Adrenal gland (tissue), 19 donors: ENCODE measurements at places on chromosomes 7 and 10. TPM values are rescaled to one million over a fixed set of nuclear protein-coding genes. Genes with fewer than 3 reads are reported as not detected.

PDZD7 gene
- total RNA-seq = 0.61 TPM

- no peak for DNase-seq
- no peak overlapping the region for H3K4me3 ChIP-seq
- H3K27ac ChIP-seq = no peak overlapping the region
Observed at GRCh38 chr7:134108802-134109201, 18.3 kb upstream of the LRGUK start.

- H3K36me3 ChIP-seq = no peaks in the 10 kb centered on the region
- no peak for DNase-seq
- no peaks in the 10 kb centered on the region for H3K27me3 ChIP-seq
- H3K4me3 ChIP-seq = no peak overlapping the region
- no peaks in the 10 kb centered on the region for H3K4me1 ChIP-seq
Observed at GRCh38 chr10:105807935-105808587, 1167.0 kb downstream of the SORCS3 start.

DNA sequence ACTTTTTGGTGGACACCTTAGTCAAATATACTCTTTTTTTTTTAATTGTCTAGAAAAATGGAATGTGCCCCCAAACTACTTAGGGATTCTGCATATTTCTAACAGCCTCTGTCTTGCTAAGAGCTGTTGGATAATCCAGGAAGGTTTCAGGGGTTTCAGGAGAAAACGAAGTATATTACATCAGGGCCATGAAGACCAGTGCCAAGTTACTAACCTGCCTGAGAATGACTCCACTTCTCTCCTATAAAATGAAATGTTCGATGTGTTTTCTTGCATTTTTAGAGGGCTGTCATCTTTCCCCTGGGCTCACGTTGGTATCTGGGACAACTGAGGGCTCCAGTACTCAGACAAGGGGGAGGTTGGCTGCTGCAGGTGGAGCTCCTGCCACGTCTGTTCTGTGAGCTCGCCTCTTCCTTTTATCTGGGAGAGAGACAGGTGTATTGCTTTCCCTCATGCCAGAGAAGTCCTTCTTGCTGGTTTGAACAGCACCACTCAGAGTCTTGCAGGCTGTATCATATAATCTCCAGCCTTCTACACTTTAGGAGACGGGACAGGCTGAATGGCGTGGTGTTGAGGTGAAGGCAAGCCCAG lies 71.3 kb downstream of the CAMK1D start:
- no peaks in the 10 kb centered on the region for H3K27me3 ChIP-seq
- H3K4me3 ChIP-seq = no peak overlapping the region
- no peak overlapping the region for H3K27ac ChIP-seq
- DNase-seq = no peak
- H3K4me1 ChIP-seq = peaks cover 8% of the 10 kb centered on the region

DNA sequence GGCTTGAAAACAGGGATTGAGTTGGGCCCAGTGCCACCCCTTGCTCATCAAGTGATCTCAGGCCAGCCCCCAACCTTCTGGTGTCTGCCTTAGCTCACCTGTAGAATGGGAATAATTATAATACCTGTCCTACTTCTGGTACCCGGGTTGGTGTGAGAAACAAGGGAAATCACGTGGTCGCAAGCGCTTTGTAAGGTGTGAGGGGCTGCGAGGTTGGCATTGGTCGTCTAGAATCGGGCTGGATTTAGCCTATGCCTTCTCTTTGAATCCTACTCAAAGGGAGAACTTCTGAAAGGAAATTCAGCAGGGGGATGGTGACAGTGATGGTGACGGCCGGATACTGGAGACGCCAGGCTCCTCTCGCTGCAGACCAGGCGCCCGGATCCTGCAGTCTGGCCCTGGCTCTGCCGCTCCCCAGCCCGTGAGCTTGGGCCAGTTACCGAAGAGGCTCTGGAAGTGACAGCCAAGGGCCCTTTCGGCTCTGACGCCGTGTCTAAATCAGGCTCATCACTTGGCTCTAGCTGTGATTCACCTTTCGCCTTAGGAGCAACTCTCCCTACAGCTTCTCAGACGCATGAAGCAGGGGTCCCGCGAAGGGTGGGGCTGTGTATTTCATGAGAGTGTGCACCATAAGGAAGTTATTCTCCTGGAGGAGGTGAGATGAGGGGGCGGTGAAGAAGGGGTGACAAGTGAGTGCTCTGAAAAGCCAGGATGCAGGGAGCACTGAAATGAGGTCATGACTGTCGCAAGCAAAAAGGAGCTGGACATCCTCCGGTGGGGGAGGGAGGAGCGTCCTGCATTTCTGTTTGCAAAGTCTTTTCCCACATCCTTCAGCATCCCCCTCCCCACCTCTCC lies 4.0 kb upstream of the CREB5 start:
- H3K27me3 ChIP-seq = peaks cover 28% of the 10 kb centered on the region
- H3K4me3 ChIP-seq = no peak overlapping the region
- H3K36me3 ChIP-seq = no peaks in the 10 kb centered on the region
- H3K27ac ChIP-seq = no peak overlapping the region
